Activated CD4-positive, alpha-beta T cell treated with anti-CD3 and anti-CD28 coated beads for 24 hours (primary cell): ENCODE measurements at places on chromosomes 7 and 10.

DNA sequence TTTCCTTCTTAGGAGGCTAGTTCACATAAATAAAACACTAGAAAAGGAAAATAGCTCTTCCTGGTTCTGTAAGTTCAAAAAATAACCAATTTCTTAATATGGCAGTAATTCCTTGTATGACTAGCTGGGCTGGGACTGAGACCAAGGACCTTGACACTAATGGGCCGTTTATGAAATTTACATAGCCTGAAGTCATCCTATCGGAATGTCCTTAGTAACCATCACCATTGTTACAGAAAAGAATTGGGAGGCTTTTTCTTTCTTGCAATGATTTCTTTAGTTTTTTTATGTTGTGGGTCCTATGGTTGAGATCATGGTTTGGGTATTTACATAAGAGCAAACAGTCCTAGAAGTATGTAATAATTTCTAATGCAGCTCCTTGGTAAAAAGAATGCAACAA is 87.1 kb upstream of the HDAC9 start:
- DNase-seq, result no peak

DNA sequence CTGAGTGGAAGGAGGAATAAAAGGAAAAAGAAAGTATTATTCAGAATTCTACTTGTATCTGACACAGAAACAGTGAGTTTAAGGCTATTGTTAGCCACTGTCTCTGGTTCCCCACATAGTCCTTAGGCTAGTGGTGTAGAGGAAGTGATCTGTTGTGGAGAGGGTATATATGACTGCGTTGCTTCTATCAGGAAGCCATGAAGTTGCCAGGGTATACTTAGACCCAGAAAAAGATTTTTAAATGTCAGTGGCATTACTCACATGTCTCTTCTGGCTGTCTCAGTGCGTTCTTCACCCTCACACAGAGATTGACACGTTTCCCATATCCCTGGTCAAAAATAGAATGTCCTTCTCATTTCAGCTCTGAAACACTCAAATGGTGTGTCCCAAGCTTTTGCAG is 72.7 kb downstream of the SEM1 start:
- DNase-seq, result no peak

DNA sequence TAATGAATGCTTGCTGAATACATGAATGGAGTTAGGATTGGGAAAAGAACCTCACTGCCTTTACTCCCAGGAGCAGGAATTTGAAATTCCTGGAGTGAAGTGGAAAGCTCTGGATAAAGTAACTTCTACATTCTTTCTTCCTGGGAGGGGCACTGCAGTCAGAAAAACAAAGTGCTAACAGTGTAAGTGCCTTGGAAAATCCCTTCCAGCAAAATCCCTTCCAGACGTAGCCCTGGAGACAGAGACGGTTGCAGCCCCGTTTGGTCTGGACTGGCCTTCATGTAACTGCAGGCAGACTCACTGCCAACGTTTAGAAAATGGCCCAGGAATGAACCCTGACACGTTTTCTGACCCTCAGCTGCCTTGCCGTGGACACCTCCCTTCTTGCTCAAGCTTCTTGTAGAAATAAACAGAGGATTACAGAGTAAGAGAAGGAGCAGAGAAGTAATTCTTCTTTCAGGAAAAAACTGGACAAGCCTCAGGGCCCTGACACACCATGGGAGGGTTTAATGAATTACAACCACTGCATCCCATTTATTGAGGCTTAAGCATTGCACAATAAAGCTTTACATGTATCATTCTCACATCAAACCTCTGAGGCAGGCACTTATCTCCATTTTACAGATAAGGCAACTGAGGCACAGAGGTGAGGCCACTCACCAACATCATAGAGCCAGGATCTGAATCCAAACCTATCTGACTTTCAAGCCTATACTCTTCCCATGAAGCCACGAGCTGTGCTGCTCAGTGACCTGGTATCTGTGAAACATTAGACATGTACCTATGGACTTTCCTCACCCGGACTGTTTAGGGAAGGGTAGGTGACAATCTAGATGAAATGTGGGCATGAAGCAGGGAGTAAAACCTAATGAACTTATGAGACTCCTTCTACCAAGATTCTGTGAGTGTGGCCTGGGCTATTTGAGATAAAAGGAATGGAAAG is 7.8 kb downstream of the ITPRIP start:
- DNase-seq, result no peak

DNA sequence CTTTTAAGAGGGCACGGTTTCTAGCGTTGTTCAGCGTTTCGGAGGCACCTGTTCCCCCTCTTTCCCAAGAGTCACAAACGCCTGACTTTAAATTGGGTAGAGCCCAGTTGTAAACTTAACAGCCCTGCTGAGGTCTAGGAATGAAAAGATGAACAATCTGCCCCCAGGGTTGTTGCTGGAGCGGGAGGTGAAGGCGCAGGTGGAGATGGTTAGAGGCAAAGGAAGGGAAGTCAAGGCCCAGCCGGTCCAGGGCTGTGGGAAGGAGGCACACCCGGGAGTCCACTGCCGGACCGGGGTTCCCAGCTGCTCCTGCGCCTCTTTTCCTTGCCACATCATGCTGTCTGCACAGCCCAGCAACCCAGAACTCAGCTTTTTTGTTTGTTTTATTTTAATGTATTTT is 770 bp downstream of the PRXL2A start:
- DNase-seq, result no peak

GRCh38 chr10:2994221-2994961 is 73.0 kb upstream of the PFKP start:
- DNase-seq, result no peak

GRCh38 chr7:28539289-28539981 is 127.1 kb downstream of the CREB5 start:
- DNase-seq, result no peak

- no peak for DNase-seq
Observed at GRCh38 chr10:126062131-126063032, 166.0 kb downstream of the FANK1 start.

DNA sequence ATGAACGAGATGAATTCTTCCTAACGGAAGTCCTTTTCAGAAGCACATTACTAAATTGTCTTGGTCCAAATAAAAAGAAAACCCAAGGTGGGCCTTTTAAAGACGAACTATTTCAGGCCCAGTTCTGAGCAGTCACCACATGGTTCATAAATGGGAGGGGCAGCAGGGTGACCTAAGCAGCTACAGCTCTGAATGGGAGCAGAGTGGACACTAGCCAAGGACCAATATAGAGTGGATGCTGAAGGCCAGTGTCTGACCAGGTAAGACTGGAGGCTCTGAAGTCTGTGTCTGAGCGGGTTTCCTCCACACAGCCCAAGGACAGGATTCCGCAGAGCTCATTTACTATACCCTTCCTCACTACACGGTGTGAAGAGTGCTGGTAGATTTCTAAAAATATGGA is 159.1 kb downstream of the TMEM26 start:
- no peak for DNase-seq

- no peak for DNase-seq
Observed at GRCh38 chr10:14584661-14585060, 190.0 kb downstream of the FAM107B start.
